ENCODE measurements at places on chromosomes 7 and 10.

DNA sequence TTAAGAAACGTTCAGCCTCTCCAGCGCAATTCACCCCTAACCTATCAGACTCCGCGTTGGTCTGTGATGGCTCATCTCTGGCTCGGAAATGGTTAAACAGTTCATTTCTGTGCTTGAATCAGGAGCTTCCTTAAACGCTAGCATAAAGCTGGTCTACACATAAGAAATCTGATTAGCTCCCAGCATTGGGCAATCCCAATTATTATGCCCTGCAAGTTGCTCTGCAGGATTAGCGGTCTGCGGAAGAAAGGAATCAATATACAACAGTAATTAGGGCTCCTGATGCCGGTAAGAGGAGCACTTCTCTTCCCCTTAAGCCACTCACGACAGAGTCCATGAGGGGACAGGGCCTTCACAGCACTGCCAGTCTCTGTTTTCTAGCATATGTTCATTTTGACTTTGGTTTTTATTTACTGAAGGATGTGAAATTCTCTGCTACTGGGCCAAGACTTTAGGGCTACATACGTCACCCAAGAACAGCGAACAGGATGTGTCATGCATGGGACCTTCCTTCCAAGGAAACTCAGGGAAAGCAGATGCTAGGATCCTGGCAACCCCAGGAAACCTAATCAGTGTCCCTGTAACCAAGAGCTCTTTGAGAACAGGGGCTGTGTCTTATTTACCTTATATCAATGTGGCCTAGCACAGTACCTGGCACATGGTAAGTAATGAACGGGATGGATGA is 324.4 kb downstream of the KCNMA1 start:
- no peak for DNase-seq

- no peak for DNase-seq
Observed at GRCh38 chr7:34320412-34320811, 337.6 kb upstream of the NPSR1 start.

GRCh38 chr10:52526251-52526823 is 212.3 kb downstream of the DKK1 start:
- no peak for DNase-seq

GRCh38 chr7:100407285-100408180 is 21.0 kb downstream of the ZCWPW1 start:
- DNase-seq = no peak

DNA sequence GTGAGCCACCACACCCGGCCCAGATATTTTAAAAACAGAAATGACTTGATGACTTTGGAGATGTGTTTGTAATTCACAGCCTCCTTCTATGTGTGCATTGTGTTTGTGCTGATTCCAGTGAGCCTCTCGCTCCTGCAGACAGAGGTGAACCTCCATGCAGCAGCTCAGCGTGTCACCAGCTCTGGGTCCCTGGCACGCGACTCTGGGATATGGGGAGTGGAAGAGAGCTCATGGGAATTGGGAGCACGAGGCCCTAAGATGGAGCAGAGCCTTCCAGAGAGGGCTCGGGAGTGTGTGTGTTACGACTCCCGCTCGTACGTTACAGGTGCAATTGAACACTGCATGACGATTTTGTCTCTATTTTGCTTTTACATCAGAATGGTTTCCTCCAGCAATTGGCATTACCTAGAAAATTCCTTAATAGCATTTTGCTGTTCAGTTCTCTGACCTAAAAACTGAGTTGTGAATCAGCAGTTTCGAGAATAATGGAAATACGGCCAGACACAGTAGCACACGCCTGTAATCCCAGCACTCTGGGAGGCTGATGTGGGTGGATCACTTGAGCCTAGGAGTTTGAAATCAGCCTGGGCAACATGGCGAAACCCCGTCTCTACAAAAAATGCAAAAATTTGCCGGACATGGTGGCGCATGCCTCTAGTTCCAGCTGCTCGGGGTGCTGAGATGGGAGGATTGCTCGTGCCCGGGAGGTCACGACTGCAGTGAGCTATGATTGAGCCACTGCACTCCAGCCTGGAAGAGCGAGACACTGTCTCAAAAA is 204.6 kb downstream of the CUX1 start:
- DNase-seq = no peak

GRCh38 chr10:91576096-91576545 is 56.8 kb downstream of the PPP1R3C start:
- no peak for DNase-seq

GRCh38 chr7:92641921-92642511 is 51.8 kb upstream of the FAM133B start:
- DNase-seq = no peak

- DNase-seq = no peak
Observed at GRCh38 chr10:10780746-10781145, 236.9 kb upstream of the CELF2 start.

Data from left lung (tissue), 14 donors.